ENCODE measurements at places on chromosomes 12 and 14.

GRCh38 chr14:23123419-23123818, 4.4 kb upstream of the CEBPE start:
- no peak for DNase-seq

- no peak for DNase-seq
Measured at GRCh38 chr14:104133496-104133895, 4.9 kb upstream of the KIF26A start.

GRCh38 chr14:33776871-33777270, 174.0 kb downstream of the EGLN3 start:
- DNase-seq, result no peak

DNA sequence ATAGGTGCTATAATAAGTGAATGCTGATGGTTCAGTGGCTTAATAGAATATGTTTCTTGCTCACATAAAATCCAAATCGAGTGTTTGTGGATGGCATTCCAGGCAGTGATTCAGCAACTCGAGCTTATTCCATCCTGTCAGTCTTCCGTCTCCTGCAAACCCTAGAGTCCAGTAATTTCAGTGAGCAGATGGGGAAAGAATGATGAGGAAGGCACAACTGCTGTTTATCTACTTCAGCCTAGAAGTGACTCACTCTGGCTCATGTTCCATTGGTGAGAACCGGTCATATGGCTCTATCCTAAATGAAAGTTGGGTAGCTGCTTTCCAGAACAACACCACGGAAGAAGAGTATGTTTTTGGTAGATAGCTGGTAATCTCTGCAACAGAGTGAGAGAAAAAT, 421.8 kb upstream of the PDE3A start:
- no peak for DNase-seq

DNA sequence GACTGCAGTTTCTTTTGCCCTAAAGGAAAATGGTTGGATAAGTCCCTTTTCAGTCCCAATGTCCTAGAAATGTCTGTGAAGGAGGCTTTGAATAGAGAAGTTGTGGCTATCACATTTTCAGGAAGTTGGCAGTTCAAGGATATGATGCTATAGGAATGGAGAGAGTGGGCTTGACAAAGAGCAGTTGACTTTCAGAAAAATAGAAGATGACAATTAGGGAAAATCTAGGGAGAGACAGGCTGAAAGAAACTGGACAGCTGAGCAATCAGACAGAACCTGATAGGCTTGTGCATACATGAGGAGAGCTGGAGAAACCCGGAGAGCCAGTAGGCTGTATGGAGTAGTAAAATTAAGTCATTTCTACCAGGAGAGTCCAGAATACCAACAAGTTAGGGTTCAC, 50.5 kb downstream of the LMNTD1 start:
- DNase-seq, result no peak

DNA sequence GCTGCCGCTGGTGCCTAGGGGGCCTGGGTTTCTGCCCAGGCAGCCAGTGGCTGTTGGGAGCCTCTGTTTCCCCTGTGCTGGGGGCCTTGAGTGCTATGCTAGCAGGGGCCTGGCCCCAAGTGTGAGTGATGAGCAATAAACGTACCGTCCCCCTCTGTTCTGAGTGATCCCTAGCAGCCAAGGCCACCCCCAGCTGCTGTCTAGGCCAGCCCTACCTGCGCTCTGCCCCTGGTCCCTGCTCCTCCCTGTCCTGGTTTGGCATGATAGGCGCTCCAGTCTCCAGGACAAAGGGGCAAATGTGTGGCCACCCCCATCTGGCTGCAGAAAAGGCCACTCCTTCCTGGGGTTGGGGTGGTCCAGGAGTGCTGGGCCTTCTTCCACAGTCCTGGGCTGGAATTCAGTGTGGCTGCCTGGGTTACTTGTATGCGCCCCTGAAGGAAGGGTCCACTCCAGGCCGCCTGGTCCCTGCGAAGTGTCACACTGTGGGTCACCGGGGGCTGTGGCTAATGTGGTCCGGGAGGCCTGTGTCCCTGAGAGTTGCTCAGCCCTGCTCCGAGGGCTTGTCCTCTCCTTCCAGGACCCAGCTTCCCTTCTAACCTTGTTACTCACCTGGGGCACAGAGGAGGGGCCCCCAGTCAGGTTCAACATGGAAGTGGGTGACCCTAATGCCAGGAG, 7.0 kb downstream of the TRMT61A start:
- no peak for DNase-seq

GRCh38 chr12:108190529-108190928, 61.4 kb downstream of the WSCD2 start:
- DNase-seq, result no peak

- no peak for DNase-seq
Measured at GRCh38 chr14:90804292-90805083, 11.7 kb downstream of the TTC7B start.

GRCh38 chr14:102965282-102965681, 42.8 kb downstream of the AMN start:
- no peak for DNase-seq

DNA sequence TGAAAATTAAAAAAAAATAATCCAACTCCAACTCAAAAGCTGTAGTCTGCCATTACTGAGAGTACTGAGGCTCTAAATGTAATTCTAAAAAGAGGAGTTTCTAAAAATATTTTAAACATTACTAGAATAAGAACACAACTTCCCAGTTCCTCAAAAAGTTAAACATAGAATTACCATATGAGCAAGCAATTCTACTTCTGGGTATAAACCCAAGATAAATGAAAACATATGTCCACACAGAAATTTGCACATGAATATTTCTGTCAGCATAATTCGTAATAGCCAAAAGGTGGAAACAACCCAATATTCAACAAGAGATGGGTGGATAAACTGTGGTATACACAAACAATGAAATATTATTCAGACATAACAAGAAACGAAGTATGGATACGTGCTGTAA, 15.0 kb upstream of the NR2C1 start:
- DNase-seq, result no peak

GRCh38 chr14:104571246-104571645, 8.3 kb upstream of the C14orf180 start:
- DNase-seq, result no peak

DNA sequence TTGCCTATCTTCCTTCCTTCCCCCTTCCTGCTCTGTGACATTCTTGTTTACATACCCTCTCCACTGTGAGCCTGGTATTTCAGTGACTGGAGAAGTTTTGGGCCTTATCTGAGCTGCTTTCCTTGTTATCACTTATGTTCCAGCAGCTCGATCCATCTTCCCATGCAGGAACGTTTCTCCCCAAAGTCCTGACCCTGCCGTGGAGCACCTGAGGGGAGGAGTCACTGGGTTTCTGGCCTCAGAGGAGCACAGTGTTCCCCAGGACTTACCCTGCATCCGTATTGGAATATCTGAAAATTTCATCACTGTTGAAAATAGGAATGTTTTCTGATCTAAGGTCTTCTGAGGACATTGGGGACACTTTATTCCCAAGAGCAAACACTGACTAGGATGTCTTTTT, 141.8 kb downstream of the CACNA1C start:
- DNase-seq, result no peak

DNA sequence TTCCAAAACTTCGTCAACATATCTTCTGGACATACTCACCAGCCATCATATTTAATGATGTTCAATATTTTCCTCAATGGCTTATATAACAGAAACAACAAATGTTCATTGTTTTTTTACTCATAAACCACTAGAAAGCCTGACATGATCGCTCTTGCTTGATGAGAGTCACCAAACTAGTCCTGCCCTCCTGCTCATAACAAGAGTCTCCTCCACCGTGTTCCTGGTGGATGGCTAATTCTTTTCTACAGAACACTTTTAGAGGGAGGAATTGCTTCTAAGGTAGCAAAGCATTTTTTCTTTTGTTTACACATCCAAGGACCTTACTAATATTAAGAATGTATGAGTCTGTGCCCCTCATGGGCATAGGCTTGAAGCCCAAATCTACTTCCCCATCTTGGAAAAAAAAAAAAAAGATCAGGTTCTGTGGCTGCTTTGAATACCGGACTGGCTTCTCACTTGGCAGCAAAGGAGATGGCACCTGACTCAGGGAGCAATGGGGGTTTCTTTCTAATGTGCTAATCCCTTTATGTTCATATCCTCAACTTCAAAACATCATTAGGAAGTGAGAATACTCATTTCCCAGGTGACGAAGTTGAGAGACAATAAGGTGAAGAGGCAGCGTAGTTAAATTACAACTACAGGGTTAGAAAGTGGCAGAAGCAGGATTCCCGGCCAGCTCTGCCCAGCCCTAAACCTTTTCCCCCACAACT, 188.8 kb downstream of the EPS8 start:
- no peak for DNase-seq

DNA sequence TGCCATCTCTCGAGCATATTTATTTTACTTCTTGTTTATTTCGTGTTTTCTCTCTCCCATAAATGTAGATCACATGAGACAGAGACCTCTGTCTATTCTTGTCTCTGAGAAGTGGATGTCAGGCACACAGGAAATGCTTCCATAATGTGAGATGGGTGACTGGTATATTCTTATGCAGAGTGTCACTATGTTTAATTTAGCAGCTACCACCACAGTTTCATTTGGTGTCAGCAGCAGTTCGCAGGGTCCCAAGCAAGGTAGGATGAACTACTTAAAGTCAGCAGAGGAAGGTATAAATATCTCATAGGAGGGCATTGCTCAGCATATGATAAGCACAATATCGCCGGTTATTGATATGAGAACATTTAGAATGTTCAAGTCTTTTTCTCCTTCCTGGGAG, 180.9 kb upstream of the CNTN1 start:
- no peak for DNase-seq

- no peak for DNase-seq
Measured at GRCh38 chr12:94100211-94100627, 48.2 kb upstream of the PLXNC1 start.

- DNase-seq, result no peak
Measured at GRCh38 chr12:108360487-108360886, 21.4 kb upstream of the CMKLR1 start.

- DNase-seq, result peak; percentile 48
Measured at GRCh38 chr12:57240926-57241401, 10.0 kb downstream of the STAC3 start.

- peak; percentile 49 for DNase-seq
Measured at GRCh38 chr14:65164068-65164824, 61.9 kb upstream of the MAX start.

GRCh38 chr12:65900912-65901672, 76.8 kb downstream of the HMGA2 start:
- no peak for DNase-seq

DNA sequence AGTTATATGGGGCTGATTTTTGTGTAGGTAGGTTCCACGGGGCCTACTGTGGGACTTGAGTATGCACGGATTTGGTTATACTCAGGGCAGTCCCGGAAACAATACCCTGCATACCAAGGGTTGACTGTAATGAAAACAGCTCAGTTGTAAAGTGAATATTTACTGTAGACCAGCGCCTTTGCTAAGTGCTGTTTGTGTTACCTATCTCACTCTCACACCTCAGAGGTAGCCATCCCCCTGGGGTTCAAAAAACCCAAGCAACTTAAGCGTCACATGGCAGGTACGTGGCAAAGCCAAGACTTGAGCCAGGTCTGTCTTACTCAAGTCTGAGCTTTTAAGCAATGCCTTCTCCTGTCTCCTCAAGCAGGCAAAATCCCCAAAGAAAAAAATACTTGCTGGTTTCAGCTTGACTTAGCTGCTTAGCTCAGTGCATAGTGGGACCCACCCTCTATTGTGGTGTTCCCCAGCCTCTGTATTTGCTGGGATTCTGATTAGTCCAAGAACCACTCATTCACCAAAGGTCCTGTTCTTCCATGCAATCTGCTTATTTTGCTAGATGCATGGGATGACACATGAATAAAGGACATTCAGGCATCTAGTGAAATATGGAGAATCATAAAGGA, 34.2 kb upstream of the STRN3 start:
- DNase-seq, result no peak

DNA sequence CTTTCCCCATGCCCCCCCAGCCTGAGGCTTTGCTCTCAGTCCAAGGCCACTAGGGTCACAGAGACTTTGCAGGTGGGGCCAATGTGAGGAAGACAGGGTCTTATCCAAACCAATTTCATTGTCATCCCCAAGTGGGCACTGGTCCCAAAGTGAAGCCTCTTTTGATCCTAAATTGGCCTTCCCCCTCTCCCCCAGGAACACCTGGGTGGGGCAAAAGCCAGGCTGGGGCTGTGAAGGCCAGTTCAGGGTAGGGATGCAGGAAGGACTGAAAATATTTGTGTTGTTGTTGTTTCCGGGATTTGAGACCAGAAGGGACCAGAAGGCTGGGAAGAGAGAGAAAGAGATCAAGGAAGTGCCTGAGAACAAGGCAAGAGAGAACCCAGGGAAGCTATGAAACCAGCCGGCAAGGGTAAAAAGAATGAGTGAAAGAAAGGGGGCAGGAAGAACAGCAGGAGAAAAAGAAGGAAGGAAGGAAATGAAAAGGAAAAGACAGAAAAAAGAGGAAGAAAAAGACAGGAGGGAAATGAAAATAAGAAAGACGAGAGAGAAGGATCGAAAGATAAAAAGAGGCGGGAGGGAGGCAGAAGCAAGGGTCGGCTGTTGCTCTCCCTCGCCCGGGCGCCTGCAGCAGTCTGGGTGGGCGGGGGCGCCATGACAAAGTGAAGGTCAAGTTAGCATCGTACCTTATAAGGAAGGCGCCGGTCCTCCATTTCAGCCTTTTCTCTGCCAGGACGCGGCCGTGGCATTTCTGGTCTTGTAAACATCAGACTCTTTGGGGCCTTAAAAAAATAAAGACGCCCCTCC, 7.4 kb upstream of the HOXC11 start:
- no peak for DNase-seq

GRCh38 chr14:54908190-54908589, 5.6 kb upstream of the GCH1 start:
- DNase-seq, result no peak

- no peak for DNase-seq
Measured at GRCh38 chr14:90276646-90277367, 20.5 kb downstream of the PSMC1 start.

- DNase-seq, result peak; percentile 91
Measured at GRCh38 chr12:32501835-32502333, 102.5 kb downstream of the FGD4 start.

DNA sequence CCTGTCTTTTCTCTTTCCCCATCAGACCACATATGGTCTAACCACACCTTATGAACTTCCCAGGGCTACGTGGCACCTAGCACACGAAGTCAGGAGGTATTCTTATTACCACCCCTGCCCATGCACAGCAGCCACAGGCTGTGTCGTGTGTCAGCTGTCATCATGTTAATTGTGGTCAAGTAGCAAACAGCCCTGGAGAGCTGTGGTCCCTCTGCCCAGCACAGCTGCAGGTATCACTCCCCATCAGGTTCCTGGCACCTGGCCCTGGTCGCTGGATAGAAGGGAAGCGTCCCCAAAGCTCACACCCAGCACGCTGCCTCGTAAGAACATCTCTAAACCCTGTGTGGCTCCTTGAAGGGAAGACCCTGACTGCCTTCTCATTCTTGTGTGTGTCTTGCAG, 45.4 kb downstream of the CLMN start:
- no peak for DNase-seq

DNA sequence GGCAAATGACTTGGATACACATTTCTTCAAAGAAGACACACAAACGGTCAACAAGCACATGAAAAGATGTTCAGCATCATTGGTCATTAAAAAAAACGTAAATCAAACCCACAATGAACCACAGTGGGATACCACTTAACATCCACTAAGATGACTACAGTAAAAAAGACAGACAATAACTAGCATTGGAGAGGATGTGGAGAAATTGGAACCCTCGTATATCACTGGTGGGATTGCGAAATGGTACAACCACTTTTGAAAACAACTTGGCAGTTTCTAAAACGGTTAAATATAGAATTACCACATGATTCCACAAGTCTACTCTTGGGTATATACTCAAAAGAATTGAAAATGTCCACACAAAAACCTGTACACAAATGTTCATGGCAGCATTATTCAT, 25.2 kb upstream of the PPFIBP1 start:
- no peak for DNase-seq
